Activated T-helper 1 cell treated with anti-CD3 and anti-CD28 coated beads, Interleukin-12 subunit alpha, Interleukin-12 subunit beta, Interleukin-2, Interleukin-4 antibody, amounts not matched to agents 30 ng/mL and 10 ng/mL and 1 ng/mL, durations not matched to agents 14 hours and 24 hours and 36 hours (primary cell): ENCODE measurements at places on chromosomes 3 and 15. TPM values are rescaled to one million over a fixed set of nuclear protein-coding genes. Genes with fewer than 3 reads are reported as not detected.
A peak's percentile ranks its signal among the peaks of the same experiment; 100 is the strongest.

The COL8A1 gene
- total RNA-seq: 0.08 TPM in 1 of 2 replicates, not detected in the other

GRCh38 chr3:127428344-127428997, 140.6 kb upstream of the PRR20G start:
- DNase-seq: no peak

GRCh38 chr3:30649572-30650318, 43.3 kb downstream of the TGFBR2 start:
- DNase-seq: no peak

- no peak for DNase-seq
These were observed 37.9 kb downstream of the LIPC start for GRCh38 chr15:58469432-58470353.

- no peak for DNase-seq
These were observed 87.9 kb downstream of the WDR72 start for GRCh38 chr15:53671545-53671944.

DNA sequence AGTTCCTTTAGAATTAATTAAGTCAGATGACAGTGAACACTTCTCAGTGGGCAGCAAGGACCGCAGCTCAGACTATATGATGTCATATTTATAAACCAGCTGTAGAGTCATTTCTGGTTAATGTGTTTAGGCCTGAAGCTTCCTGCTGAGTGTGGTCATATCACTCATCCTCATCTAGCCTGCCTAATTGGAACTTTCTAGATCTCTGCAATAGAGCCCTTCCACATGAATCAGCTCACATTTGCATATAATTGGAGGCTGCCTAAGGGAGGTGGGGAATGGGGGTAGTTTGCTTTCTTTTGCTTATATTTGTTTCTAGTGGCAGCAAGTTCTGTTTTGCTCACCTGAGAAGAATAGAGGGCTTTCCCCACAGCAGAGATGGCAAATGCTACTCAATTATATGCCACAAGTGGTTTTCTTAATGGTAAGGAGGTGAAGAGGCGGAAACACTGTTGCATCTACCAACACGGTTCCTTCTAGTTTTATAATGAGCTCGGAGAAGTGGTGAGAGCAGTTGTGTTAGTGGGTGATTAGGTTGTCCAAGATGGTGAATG, 148.1 kb downstream of the KLHL25 start:
- peak; percentile 14 for DNase-seq

The SLC12A8 gene
- 1.1 TPM in 2 replicates for total RNA-seq

- DNase-seq: no peak
These were observed 144.4 kb downstream of the CHST2 start for GRCh38 chr3:143263852-143264513.

DNA sequence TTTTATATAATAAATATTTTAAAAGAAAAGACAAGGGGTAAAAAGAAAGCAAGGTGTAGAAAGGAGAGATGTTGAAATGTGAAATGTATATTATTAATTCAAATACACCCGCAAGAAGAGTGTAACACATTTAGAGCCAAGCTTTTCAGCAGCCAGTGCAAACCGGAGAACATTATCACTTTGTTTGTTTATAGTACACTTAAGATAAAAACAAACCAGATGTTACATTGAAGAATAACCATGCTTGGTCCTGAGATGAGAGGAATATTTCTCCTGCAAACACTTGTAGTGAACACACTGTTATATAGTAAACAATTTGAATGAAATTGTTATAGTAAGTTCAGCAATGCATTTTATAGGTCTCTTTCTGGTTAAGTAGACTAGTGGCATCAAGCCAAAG, 1441.5 kb downstream of the OTOL1 start:
- DNase-seq: no peak

DNA sequence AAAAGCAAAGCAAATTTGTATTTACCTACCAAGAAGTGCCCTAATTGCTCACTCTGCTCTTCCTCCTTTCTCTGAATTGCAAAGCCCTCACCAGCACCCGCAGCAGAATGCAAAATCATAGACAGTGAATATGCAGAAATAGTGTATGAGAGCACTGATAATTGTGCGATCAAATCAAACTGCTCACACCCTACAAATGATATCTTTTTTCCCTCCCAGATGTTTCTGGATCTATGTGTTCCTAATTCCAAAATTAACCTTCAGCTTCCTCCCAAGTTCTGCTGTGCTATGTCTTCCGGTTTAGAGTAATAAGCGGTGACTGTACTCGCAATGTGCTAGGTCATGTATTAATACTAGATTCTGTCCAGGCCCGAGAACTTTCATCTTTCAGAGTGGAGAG, 3.4 kb downstream of the GHSR start:
- no peak for DNase-seq

DNA sequence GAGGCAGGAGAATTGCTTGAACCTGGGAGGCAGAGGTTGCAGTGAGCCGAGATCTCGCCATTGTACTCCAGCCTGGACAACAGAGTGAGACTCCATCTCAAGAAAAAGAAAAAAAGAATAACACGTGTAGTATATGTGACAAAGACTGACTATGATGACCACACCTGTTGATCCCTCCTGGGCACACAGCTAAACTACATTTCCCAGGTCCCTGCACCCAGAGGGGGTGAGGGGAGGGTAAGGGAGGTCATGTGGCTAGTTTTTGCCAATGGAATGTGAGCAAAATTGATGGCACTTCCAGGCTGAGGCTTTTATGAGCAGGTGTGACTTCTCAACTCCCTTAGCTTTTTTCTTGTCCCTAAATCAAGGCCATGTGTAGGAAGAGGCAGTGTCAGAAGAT, 58.2 kb downstream of the KLHL6 start:
- DNase-seq: no peak

- no peak for DNase-seq
These were observed 77.3 kb upstream of the SCN5A start for GRCh38 chr3:38726751-38727150.
